HS-27A (cell line): ENCODE measurements at places on chromosomes 7 and 10.

DNA sequence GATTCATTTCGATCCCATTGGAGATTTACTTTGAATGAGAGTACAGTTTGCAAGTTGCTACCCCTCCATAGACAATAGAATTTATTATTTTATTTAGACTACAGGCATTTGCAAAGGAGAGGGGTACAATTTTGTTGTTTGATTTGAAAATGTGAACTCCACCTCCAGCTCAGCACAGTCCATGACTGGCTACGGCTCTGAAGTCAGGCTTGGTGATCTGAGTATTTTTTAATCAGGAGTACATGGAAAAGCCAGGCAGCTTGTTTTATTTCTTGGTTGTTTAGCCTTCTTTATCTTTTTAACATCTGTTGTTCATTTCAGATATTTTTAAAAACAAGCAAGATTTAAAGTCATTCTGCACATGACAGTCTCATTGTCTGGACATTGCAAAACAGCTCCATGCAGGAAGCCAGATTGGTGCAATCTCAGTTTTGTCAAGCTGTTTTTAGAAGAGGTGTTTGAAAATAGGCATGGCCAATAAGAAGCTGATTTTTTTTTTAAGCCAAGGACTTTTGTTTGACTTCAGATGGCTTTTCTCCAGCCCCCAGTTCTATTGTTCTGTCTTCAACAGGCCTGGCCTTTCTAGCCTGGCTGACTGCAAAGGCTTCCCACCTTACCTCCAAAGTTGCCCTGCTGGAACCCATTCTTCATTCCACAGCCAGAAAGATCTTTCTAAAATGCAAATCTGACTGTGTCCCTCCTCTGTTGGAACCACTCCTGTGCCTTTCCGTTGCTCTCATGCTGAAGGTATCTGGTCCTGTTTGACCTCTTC lies 12.2 kb downstream of the PLXDC2 start:
- no peak for DNase-seq

- DNase-seq = no peak
Measured at GRCh38 chr7:140571538-140572122, 69.0 kb downstream of the DENND2A start.

DNA sequence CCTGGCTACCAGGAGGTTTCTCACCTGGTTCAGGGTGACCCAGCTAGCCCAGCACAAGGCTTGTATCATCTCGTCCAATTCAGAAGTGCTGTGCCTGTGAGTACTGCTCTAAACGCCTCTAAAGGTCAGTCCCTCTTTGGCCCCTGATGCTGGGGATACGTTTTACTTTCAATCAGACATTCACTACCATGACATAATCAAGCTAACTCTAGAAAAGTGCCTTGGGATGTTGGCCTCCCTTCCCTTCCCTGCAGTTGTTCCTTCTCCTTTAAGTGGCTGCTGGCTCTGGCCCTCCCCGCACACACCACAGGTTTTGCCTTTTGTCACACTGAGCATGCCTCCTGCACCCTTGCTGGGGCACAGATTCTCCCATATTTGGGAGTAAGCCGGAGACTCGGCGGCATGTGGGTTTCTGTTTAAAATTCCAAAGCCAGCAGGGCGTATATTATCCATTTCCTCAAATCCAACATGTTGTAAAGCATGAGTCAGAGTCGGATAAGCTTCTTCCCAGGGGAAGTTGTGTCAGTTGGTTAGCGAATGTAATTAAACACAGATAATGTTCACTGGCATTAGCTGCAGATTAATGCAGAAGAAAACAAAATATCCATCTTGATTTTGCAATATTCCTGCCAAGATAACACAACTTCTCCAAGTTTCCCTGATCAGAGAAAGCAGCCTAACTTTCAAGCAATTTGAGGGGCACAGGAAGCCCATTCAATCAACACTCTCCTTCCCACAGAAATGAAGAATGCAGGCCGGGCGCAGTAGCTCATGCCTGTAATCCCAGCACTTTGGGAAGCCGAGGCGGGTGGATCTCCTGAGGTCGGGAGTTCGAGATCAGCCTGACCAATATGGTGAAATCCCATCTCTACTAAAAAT lies 31.8 kb upstream of the VCL start:
- peak; percentile 84 for DNase-seq

DNA sequence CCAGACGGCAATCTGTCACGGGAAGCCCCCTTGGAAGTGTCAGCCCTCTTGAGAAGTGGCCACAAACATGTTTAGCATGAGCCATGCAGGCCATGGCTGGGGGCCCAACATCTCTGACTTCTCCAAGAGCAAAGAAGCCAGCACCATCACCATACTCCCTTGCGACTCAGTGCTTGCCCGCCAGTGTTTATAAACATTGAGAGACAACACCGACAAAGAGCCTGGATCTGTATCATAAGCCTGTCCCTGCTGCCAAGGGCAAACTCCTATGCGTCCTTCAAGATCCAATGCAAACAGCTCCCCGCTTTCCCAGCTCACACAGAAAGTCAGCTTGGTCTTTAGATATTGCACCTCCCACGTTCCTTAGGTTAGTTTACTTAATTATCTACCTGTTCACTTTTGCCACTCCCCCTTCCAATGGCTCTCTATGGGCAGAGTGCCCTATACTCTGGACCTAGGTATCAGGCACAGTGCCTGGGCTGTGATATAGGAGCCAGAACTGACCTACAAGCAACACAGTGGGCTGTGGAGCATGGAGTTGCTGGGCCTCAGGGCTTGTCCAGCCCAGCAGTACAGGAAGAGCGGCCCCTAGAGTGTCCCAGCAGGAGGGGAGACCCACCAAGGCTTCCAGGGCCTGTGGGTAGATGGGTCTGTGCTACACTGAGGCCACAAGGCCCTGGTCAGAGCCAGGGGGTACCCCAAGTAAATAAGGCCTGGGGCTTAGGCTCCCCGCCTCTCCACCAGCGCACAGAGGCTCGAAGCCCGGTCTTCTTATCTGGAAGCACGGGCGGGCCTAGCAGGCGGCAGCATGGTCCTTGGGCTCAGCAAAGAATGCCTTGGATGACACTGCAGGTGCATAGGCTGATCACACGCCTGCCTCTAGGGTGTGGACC lies 37.7 kb downstream of the CAMK2B start:
- no peak for DNase-seq

- no peak for DNase-seq
Measured at GRCh38 chr7:47188653-47189315, 393.1 kb downstream of the TNS3 start.

GRCh38 chr10:86066696-86067095 lies 299.9 kb downstream of the GRID1 start:
- no peak for DNase-seq
